ENCODE measurements at places on chromosomes 4 and X.

GRCh38 chrX:43974741-43975465, 1.7 kb upstream of the NDP start:
- DNase-seq: no peak

DNA sequence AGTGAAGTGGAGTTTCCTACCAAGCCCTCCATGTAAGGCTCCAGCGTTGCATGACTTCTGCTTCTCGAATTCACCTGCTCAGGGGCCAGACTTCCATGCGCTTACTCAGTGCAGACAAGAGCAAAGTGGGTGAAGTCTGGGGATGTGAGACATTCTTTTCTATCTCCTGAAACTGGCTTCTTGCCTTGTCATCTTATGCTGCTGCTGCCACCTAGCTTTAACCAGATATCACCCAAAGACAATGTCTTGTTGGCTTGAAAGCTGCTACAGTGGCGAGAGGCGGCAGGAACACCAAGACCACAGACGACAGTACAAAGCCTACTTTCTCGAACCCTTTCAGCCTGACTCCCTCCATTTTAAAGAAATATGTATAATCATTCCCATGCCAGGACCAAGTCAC, 103.6 kb upstream of the ADGRG2 start:
- no peak for DNase-seq

- no peak for DNase-seq
Observed at GRCh38 chr4:76923619-76924357, 25.8 kb upstream of the SEPTIN11 start.

DNA sequence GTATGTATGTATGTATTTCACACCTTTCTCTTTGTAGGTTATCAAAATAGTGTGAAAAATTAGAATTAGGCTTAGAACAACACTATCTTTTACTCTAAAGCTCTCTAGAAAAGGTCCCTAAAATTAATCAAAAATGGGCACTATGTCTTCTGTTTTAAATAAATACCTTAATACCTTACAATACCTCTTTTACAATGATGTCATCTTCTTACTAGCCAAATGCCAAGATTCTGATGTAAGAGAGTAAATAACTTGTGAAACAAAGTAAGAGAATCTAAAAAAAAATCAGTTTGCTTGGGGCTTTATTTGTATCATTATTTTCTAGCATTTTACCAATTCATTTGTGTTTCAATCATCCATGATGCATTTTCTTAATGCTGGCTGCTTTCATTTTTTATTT, 402.2 kb upstream of the MAGEB2 start:
- no peak for DNase-seq

DNA sequence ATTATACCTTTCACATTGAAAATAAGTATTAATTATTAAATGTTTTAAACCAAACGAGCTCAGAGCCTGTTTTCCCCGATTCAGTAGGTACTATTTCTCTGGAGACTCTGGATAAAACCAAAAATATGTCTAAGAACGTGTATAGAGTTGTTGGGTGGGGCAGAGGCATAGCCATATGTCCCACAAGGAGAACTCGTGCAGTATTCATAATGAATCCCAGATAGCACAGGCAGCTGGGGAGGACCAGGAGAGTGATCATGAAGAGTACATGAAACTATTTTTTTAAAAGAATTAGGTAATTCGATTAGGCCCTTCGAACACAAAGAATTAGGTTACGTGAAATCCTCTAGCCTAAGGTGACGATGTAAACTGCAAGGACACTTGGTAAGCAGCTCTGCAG, 76.1 kb downstream of the CLDN22 start:
- DNase-seq: no peak

DNA sequence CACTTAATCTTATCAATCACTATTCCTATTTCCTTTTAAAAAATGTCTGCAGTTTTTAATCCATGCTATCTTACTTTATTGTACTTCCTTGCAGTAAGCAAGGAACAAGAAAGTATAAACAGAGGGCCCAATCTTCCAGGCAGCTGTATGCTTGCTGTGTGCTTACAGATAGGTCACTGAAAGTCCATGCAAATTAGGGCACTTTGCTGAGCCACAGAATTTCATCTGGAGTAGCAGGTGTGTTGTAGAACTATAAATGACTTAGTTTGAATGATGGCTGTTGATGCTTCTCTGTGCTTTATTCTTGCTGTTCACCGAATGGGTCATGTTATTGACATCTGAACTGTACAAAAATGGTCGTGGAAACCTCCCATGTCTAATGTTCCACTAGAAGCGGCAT, 154.6 kb downstream of the ATOH1 start:
- DNase-seq: no peak

- peak; percentile 76 for DNase-seq
Observed at GRCh38 chrX:40154853-40155588, 57.3 kb upstream of the BCOR start.

DNA sequence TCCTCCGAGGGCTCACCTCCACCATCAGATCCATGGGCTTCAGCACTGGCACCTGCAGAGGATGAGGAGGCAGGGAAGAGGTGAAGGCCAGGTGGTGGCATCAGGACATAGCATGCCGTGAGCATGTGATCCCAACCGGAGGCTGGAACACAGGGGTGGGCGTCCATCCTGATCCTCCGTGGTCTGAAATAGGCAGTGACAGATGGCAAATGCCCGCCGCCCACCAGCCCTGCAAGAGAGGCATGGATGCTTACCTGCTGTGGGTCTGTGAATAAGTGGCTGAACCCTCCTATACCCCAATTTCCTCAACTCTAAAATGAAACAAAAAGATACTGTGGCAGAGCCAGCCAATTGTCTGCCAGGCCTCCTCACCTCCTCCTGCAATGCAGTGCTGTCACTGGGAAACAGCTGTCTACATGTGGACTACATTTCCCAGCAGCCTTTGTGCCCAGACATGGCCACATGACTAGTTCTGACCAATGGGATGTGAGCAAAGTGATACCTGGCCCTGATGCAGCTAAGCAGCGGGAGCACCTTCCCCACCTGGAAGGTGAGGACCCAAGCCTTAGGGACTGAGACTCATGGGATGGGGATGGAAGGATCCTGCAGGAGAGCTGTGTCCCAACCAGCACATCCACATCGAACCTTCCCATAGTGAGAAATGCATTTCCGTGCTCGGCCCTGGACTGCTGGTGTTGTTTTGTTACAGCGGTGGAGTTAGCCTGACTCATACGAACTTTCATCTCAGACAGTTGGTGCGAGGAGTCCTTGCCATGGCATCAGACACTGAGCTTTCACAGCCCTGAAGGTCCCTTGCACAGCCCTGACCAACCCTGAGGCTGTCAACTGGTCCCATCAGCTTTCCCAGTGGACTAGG, 99.5 kb downstream of the PPP2R2C start:
- no peak for DNase-seq

All from right kidney (tissue), 9 donors.